ENCODE measurements at places on chromosomes 12 and 14.

DNA sequence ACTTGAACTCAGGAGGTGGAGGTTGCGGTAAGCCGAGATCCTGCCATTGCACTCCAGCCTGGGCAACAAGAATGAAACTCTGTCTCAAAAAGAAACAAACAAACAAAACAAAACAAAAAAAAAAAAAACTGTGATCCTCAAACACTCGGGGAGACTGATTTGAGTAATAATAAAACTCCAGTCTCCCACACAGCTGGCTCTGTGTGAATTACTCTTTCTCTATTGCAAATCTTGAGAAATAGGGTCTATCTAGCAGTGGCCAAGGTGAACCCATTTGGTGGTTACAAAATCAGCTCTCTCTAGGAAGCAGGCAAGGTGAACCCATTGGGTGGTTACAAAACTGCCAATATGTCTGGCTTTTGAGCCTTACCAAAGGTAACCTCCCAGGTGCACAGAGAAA, 6.0 kb upstream of the ACOT6 start:
- no peak for DNase-seq

- no peak for DNase-seq
Observed at GRCh38 chr12:23472329-23472971, 477.0 kb downstream of the SOX5 start.

DNA sequence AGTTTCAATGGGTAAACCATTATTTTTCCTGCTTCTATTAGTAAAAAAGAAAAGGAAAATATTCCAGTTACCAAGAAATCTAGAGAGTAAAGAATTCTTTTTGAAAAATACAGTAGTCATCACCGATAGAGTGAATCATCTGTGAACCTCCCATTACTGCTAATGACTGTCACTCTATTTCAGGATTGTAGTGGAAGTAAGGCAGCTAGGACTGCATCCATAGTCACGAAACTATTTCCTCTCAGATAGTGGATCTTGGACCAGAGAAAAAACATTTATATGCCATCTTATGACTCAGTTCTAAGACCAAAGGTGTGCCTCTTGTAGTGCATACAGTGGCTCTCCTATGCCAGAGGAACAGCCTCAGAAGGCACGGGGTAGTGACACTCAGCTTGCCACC, 173.9 kb upstream of the PLEKHA5 start:
- peak; percentile 53 for DNase-seq

DNA sequence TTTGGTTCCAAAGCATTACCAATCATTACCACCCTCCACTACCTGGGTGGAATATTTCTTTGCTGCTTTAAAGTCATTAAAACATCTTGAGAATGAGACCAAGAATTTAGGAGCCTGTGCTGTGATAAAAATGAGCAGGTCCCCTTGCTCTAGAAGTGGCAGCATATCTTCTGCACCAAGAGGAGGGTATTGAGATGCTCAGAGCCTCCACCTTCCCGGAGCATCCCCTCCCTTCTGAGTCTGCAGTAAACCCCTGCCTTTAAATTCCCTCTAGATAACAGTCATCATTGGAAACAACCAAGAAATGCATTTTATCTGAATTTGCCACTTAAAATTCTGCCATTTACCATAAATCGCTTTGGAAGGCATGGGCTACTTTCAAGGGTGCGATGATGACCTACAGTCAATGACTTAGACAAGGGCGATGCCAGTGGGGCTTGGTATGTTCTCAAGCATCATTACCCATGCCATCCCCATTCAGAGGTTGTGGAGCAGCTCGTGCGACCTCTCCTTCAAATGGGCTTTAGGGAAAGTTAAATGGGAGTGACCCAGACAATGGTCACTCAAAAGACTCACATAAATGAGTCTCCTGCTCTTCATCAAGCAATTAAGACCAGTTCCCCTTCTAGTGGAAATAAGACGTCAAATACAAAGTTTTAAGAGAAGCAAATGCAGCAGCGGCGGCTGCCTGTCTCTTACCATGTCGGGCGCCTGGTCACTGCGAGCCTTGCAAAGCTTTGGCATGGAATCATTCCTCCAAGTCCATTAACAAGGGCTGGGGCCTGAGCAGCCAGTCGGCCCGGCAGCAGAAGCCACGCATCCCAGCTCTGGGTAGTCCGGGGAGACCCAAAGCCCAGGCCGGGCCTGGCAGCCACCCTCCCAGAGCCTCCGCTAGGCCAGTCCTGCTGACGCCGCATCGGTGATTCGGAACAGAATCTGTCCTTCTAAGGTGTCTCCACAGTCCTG, 334.5 kb downstream of the TMEM121 start:
- DNase-seq: no peak

DNA sequence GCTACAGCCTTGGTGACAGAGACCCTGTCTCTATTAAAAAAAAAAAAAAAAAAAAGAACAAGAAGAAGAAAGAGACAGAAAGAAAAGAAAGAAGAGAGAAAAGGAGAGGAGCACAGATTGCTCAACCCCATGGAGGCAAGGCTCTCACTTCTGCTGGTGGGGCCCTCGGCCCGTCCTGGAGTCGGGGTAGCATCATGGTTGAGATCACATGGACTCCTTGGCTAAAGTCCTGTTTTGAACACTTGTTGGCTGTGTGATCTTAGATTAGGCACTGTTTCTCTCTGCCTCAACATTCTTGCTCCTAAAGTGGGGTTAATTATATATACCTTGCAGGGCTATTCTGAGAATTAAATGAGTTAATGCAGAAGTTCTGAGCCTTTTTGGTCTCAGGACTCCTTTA, 207.7 kb downstream of the CACNA1C start:
- no peak for DNase-seq

DNA sequence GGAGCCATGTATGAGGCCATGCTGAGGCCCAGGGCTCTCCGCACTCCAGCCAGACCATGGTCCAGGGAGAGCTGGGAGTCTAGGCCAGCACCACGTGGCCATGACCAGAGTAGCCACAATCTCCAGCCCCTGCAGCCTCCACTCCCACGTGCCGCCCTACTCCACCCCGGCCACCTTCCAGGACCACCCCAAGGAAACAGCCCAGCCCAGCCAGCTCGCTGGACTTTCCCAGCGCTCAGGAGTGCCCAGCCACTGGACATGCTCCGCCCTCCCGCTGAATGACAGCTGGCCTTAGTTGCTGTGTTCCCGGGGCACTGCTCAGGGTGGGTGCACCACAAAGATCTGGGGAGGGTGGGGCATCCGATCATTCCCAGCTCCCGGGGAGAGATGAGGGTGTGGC, 2.1 kb upstream of the C14orf180 start:
- DNase-seq: no peak

GRCh38 chr12:765840-766239, 13.5 kb downstream of the WNK1 start:
- no peak for DNase-seq

DNA sequence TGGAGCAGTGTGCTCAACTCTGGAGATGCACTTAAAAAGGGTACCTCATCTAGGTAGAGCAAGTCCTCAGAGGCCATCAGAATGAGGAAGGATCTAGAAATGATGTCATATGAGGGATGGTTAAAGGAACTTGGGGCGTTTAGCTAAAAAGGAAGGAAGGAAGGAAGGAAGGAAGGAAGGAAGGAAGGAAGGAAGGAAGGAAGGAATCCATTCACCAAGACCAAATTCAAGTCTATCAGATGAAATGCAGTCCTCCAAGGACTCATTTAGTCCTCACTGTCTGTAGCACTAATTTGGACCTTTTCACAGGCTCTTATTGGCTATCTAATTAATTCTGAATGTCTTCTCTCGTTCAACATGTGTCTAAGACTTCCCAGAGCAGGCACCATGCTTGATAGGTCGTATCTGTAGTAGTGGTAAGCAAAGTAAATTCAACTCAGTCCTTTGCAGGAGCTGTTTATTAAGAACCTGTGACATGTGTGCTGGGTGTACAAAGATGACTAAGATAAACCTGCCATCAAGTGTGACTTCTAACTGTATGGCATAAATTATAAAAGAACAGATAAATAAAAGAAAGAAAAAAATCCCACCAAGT, 63.5 kb downstream of the LLPH start:
- DNase-seq: no peak

DNA sequence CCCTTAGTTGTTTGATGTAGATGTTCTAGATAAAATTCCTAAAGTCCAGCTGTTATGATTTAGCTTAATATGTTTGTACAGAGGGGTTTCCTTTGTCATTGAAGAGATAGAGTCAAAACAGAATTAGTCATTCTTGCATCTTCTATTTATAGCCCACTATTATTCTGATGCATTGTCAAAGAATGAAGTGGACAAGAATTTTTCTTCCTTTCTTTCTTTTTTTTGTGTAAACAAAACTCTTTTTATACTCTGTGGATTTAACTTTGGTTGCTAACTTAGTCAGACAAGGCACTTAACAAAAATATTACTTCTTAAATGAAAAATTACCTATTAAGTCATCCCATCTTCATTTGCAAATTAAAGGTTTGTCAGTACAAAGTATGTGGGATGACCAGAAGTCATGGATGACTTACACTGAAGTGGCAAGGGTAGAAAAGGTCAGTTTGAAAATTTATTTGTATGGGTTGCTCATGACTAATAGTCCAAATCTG, 215.6 kb upstream of the DDHD1 start:
- DNase-seq: peak; percentile 44

DNA sequence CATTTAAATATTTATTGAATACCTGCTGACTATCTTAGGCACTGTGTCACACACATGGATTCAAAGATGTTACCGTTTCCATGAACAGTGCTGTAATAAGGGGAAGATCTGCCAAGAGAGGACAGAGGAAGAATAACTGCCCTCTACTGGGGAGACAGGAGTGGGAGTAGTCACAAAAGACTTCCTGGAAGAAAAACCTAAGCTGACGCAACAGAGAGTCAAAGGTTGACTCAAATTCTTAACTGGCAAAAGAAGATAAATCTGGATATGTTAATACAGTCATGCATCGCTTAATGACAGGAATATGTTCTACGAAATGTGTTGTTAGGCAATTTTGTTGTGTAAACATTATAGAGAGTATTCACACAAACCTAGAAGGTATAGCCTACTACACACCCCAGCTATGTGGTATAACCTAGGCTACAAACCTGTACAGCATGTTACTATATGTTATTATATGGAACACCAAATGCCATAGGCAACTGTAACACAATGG, 51.5 kb downstream of the DCAF5 start:
- peak; percentile 77 for DNase-seq

DNA sequence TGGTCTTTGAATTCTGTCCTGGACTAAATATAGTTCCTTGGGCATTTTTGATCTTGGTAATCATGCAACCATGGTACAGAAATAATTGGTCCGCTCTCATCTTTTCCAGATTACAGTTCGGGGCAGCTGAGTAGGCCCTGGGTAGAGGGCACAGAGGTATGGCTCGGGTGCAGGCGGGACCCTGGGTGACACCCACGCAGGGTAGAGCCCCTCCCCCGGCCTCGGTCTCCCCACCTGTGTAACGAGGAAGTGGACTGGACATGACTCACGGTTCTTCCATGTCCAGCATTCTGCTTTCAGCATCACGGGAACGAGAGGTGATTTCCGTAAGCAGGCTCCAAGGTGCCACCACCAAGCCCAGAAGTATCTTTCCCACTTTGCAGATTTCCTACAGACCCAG, 91.0 kb upstream of the DIO3 start:
- DNase-seq: no peak

GRCh38 chr12:59372956-59373355, 222.9 kb upstream of the SLC16A7 start:
- peak; percentile 35 for DNase-seq

GRCh38 chr12:132593521-132593920, 16.9 kb downstream of the LRCOL1 start:
- DNase-seq: no peak

DNA sequence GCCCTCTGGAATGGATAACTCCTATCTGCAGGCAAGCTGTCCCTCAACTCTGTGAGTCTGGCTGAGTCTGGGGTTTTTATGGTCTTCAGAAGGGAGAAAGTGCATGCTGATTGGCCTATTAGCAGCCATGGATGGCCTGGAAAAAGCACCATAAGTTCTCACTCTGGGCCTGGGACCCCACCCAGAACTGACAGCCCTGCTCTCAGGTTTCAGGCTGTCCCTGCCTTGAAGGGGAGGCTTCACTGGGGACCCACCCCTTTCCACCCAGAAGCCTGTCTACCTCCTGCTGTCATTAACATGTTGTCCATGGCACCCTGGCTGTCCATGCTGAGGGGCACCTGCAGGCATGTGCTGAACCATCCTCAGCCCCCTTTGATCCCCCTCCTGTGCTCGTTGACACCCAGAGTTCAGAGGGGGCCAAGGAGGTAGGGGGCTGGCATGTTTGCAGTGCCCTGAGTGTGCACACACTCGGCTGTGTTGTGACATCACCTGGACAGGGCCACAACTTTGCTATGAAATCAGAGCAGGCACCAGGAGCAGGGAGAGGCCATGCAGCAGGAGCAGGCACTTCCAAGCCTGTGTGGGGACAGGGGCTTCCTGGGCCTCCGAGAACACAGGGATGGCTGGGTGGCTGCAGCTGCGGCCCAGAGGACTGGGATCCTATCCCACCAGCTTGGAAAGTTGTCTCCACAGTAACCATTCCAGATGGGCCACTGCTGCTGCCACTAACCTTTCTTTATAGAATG, 84.7 kb downstream of the ACSS3 start:
- no peak for DNase-seq

- no peak for DNase-seq
Observed at GRCh38 chr12:126937431-126937830, 1329.5 kb upstream of the TMEM132C start.

DNA sequence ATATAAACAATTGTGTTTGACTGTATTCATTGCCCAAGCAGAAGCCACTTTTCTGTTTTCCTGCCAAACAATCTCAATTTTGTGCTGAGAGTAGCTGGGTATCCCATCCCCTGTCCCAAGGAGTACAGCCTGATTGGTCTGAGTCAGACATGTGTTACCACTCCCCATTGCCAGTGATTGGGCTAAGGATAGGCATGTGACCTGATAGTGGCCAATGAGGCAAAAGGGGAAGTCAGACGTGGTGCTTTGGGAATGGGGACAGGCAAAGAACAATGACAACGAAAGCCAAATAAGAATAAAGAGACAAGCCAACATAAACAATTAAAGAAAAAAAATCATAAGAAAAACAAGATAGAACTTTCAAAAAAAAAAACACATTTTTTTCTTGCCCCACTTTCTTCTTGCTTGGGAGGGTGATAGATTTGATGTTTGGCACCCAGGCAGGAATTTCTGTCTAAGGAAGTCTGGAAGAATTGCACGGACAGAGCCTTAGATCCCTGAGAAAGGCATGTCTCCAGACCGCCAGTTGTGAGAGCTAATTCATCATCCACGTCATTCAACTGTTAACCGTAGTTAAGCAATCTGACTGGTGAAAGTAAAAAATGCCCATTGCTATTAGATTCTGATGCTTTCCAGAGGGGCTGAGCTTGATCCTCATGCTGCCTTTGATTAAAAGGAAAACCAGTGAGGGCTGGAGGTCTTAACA, 626.6 kb upstream of the TMEM132C start:
- peak; percentile 25 for DNase-seq

GRCh38 chr14:68886109-68886434, 93.0 kb downstream of the ACTN1 start:
- no peak for DNase-seq

DNA sequence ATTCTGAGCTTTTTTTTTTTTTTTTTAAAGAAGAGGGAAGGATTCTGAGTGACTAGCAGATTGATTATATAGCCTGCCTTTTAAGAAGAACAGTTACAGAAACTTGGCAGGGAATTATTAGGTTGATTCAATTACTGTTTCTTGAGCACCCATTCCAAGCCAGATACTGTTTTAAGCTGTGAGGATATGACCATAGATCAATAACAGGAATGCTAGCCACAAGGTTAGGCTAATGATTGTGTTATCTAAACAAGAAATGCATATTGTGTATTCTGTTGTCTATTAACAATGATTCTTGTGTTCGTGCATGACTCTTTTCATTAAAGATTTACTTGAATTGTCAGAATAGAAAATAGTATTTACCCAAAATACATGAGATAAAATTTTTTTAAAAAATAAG, 67.1 kb downstream of the PRORP start:
- DNase-seq: no peak

GRCh38 chr12:47816403-47817271, 3.1 kb downstream of the HDAC7 start:
- no peak for DNase-seq
